HTR-8/SVneo (cell line): ENCODE measurements at places on chromosomes 2 and 18.
A peak's percentile ranks its signal among the peaks of the same experiment; 100 is the strongest.

DNA sequence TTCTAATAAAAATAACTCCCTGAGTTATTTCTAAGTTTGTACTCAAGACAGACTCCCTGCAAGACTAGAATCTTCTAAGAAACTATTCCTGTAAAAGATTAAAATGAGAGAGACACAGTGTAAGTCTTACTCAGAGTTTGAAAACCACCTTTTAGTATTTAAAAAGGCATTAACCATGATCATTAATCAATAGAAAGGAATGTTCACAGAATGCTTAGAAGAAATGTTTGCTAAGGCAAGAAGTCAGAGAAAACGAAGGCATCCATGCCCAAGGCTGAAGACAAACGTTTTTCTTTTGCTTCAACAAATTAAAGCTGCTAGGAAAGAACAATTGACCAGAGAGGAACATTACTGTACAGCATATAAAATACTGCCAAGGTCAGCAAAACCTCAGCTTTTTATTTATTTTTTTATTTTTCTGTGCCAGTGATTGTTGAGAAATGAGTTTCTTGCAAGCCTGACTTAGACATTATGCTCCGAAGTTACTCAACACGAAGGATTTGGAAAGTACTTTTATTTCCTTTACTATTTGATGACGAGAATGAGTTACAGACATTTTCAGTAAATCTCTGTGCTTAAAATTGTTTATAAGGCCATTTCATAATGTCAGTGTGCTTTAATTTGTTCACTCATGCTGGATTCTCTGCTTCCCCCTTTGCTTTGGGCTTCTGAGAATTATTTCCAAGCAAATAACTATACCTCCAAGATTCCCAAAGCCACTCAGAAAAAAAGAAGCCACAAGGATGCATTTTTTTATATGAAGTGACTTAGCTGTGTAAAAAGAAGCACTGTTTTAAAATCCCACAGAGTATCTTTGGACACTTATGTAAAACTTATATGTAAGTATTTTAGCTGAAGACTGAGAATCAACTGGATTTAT, 20.5 kb downstream of the RND3 start:
- DNase-seq: no peak

DNA sequence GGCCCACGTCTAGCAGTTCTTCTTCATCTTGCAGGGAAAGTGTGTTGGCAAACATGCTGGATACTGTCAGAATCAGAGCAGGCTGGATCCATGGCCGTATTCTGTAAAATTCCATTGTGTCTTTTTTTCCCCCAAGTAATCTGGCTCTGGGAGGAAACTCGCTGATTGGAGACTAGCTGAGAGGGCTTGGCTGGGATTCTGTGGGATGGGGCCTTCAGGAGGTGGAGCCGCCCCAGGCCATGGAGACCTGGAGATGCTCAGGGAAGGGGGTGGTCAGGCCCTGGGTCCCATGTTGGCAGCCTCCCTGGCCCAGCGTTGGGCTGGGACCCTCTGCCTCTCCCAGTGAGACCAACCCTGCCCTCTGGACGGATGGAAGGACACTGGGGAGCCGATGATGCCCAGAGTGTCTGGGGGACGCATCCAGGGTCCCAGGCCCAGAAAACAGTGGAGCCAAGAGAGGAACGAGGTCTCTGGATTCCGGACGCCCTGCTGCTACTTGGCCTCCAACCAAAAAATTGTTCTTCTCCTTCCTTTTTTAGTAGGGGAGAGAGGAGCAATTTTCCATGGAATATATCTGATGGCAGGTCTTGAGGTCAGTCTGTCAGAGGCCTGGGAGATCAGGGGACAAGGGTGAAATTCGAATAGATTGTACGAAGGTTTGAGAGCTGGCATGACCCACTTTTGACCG, 114.5 kb downstream of the AGAP1 start:
- DNase-seq: no peak

GRCh38 chr2:151668737-151669136, 65.5 kb downstream of the NEB start:
- DNase-seq: no peak

DNA sequence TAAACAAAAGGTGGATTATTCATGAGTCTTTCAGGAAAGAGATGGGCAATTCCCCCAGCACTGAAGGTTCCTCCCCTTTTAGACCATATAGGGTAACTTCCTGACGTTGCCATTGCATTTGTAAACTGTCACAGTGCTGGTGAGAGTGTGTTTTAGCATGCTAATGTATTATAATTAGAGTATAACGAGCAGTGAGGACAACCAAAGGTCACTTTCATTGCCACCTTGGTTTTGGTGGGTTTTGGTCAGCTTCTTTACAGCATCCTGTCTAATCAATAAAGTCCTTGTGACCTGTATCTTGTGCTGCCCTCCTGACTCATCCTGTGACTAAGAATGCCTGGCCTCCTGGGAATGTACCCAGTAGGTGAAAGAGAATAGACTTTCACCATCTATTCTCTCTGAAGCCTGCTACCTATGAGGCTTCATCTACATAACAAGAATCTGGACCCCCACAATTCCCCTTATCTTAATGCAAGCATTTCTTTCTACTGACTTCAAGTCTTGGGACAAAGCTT, 148.7 kb downstream of the CABLES1 start:
- no peak for DNase-seq

- no peak for DNase-seq
Measured at GRCh38 chr2:124121760-124122275, 96.7 kb downstream of the CNTNAP5 start.

DNA sequence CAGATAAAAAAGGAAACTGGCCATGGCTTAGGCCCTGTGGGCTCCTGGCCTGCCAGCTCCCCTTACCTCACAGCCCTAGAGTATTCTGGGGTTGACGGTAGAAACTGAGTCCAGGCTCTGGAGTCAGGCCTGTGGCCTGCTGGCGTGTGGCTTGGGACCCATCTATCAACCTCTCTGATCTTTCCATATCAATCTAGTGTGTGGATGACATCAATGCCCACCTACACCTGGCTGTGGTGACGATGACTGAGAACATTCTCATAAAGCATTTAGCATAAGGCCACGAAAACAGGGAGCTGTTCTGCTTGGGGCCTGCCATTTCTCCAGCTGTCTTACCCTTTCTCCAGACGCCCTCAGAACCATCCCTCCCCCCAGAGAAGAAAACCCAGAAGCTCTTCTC, 17.9 kb downstream of the PCARE start:
- no peak for DNase-seq

DNA sequence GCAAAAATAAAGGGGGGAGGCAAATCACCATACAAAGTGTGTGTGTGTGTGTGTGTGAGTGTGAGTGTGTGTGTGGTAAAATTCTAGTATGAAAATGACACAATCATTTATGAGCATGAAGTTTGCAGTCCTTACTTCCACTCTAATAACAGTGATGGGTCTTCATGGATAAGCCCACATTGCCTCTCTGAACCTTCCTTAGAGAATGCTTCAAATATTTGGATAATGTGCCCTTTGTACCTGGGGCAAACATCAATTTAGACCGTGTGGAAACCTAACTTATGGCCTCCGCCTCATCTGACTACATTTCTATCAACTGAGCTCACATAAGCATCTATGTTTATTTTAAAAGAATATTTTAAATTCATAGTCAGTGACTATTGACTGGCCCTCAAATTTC, 3.7 kb downstream of the SCN9A start:
- no peak for DNase-seq

- peak; percentile 60 for DNase-seq
Measured at GRCh38 chr18:48022531-48023329, 92.3 kb upstream of the SMAD2 start.

DNA sequence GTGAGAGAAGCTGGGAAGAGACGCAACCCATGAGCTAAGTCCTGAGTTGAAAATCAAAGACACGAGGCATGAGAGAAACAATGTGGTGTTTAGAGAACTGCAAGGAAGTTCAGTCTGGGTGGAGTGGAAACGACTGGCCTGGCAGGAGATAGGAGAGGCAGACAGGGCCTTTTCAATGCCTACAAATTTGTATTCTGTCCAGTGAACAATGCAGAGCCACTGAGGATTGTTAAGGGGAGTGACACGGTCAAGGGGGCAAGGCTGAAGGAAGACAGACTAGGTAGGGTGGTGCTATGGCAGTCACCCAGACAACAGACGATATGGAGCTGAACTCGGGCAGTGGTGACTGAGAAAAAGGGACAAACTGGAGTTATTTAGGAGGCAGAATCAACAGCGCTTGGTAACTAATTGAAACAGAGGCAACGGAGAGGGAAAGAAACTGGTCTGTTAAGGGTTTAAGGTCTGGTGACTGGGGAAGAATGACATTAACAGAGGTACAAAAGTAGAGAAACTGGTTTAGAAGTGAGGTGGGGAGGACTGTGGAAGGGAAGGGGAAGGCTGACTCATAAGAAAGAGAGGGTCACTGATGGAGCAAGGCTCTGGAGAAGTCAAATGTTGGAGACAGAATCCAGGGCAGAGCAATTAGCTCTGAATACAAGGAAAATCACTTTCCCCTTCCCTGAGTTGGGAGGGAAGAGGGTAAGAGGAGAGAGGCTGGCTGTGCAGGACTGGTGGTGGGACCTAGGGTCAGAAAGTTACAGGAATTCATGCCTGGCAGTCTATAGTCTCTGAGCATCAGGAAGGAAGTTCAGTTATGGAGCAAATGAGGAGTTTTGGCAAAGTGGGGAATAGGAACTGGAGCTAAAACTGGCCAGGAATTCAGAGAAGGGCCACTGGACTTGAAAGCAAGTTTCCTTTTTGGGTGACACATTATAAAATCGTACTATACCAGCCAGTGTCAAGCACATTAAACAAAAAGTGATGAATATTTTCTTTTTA, 63.4 kb upstream of the CHRNA1 start:
- DNase-seq: no peak

GRCh38 chr2:29765721-29766120, 155.7 kb downstream of the ALK start:
- DNase-seq: no peak

DNA sequence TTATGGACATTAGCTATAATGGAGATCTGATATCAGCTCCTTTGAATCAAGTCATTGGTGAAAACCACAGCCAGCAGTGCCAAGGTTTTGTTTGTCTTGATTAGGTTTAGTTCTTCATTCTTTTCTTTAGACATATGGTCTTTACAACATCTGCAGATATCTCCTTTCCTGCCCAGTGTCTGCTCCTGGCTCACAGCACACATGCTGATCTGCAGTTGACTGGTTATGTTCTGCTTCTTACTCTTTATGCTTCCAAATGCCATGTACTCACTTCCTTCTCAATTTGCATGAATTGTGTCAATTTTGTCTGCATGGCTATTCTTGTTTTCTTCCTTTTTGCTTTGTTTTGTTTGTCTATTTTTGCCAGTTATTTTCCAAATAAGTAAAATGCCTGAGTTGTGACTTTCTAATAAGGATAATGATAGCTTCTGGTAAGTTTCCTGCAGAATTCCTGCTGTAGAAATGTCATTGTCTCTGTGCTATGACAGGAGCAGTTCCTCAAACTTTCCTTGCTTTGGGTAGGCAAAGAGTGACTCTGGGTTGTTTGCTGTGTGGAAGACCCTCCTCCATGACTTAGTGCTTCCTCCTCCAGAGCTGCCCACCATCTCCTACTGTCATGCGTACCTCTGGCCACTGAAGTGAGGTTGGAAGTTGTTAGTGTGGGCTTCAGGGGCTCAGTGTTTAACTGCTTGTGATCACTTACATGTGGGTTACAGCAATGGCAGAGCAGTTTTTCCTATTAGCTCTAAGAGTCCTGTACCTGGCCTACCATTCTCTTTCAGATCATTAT, 8.2 kb downstream of the ARHGAP25 start:
- DNase-seq: no peak

- DNase-seq: no peak
Measured at GRCh38 chr18:48238206-48238605, 171.0 kb downstream of the ZBTB7C start.

GRCh38 chr2:29123617-29124349, 8.6 kb downstream of the CLIP4 start:
- no peak for DNase-seq

- no peak for DNase-seq
Measured at GRCh38 chr2:236114959-236115358, 53.2 kb downstream of the GBX2 start.

DNA sequence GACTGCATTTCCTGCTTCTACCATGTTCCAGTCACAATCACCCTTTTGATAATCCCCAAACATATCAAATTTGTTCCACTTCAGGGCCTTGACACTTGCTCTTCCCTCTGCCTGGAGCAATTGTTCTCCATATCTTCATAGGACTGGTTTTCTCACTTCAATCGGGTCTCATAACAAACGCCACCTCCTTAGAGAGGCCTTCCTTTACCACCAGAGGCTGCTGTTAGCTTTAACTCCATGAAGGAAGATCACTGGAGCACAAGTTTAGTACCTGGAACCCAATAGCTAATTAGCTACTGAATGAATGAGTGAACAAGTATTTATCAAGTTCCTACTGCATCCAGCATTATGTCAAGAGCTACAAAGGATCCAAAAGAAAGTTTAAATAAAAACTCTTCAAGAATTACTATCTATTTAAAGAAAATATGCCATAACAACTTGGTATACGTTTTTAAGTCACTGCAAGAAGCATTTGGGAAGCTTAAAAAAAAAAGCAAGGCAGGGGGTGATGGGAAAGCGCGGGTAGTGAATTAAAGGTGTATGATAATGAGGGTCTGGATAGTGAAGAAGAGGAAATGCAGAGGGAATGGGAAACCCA, 58.8 kb downstream of the BAZ2B start:
- DNase-seq: peak; percentile 10

- no peak for DNase-seq
Measured at GRCh38 chr2:53865962-53866361, 6.2 kb upstream of the GPR75 start.

GRCh38 chr2:116511426-116511825, 1303.1 kb upstream of the DDX18 start:
- no peak for DNase-seq

DNA sequence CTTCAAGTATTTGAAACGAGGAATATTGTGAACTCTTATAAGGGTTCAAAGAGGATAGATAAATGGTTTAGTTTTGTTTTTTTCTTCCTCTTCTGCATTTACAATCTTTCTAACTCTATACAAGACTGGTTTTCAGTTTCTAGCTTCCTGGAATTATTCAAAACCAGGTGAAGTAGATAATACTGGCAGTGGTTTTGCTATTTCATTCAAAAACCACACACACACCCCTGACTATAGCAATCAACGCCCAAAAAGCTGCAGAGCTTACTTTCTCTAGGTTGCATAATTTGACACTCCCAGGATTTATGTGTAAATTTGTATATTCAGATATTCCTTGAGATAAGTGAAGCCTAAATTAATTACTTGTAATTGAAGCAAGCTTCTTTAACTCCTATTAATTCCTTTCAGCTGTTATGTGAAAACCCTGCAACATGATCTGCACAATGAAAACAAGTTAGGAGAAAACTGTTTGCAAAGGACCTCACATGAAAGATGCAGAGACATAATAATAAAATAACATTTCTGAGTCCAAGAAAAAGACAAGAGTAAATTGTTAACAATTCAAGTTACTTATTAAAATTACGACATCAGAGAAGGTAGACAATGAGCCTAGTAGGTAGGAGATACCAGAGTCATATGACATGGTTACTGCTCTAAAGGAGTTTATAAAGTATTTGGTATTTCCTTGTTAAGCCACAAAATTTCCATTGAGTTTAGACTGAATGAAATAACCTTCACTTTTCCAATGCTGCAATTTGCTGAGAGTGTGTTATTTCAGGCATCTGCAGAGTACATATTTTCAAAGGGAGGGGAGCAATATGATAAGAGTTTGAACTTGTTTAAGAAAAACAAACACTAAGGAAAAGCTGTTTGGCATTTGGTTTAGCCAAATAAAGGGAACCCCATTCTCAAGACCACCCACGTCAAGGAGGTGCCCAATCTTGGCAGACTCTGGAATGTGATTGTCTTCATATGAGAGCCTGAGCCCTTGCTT, 1.6 kb upstream of the NFE2L2 start:
- no peak for DNase-seq

GRCh38 chr2:102686479-102687439, 67.4 kb downstream of the SLC9A2 start:
- DNase-seq: no peak
